ENCODE measurements at places on chromosomes 1 and 21.

DNA sequence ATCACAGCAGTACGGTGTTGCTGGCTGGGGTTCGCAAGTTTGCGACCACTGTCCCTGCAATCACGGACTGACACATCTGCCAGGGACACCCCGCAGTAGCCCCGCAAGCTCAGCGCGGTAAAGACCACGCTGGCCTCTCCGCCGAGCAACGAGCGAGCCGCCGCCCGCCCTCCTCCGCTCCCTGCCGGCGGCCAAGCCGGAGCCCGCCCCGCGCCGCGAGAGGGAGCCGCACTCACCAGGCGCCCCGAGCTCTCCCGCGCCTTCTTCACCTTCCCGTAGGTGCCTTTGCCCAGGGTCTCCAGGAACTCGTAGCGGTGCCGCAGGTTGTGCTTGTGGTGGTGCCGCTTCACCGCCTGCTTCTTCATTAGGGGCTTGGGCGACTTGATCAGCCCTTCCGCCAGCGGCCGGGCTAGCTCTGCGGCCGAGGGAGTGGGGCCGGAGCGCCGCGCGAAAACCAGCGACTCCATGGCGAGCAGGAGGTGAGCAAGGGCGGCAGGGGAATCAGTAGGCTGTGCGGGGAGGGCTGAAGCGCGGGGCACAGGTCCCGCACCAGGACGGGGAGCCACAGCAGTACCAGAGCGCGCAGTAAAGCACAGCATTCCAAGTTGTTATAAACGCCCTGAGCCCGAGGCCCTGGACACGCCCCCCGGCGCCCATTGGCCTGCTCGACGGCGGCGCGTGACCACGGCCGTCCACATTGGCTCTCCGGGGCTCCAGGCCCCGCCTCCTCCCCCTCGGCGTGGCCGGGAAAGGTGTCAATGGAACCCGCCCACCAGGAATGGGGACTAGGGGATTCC, at the start of gene NUAK2:
TSS of gene NUAK2 (minus strand) at position 584 of the 797 bp plus-strand sequence. CDS start at position 467, 117 bp downstream.
- DNase-seq: peak; percentile 95

DNA sequence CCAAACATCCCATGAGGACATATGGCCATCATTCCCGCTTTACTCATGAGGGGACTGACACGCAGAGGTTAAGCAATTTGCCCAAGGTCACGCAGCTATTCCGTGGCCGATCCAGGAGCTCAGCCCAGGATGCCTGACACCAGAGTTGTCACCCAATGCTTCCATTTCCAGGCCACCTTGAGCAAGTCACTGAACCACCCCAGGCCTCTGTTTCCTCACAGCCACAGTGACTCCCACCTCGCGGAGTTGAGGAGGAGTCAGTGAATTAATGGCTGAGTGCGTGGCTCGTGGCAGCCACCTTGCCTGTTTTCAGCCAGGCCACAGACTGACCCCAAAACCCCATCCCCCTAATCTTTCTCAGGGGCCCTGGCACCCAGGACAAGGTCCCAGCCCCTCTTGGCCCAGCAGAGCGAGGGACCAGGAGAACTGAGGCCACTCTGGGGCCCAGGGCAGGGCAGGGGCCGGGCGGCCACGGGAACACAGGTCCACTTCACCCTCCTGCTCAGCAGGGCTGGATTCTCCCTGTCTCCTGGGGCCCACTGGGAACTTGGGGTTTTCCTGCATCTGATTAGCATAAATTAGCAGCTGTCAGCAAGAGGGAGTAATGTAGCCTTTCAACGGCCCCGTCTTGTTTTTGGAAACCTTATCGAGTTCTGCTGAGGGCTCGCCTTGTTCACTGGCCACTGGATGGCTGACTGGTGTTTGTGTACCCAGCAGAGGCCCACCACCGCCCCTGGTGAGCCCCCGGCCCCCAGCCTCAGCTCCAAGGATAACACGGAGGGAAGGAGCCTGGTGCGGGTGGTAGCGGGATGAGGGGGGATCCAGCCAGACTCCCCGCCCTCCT, 19.7 kb upstream of the LAPTM5 start:
- DNase-seq: no peak

DNA sequence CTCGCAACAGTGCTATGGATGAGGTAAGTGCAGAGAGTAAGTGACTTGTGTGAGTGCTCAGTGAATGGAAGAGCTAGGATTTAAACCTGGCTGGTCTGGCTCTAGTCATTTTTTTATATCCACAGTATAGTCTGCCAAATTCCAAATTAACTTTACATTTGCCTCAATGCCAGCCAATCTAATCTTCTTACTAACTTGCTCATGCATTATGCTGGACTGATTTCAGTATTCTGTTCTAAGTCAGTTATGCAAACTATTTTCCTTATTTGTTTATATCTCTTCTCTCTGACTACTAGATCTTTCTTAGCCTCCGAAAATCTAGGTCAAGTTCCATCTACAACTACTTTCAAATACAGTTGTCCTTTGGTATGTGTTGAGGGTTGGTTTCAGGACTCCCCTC, 133.3 kb downstream of the XPR1 start:
- DNase-seq: no peak

GRCh38 chr1:211932231-211932932, 101.8 kb upstream of the LPGAT1 start:
- no peak for DNase-seq

GRCh38 chr1:156295391-156295947, at the start of gene GLMP:
GLMP (minus strand) TSS chr1:156295679; CDS start chr1:156295645, 34 bp downstream.
- DNase-seq: peak; percentile 60

DNA sequence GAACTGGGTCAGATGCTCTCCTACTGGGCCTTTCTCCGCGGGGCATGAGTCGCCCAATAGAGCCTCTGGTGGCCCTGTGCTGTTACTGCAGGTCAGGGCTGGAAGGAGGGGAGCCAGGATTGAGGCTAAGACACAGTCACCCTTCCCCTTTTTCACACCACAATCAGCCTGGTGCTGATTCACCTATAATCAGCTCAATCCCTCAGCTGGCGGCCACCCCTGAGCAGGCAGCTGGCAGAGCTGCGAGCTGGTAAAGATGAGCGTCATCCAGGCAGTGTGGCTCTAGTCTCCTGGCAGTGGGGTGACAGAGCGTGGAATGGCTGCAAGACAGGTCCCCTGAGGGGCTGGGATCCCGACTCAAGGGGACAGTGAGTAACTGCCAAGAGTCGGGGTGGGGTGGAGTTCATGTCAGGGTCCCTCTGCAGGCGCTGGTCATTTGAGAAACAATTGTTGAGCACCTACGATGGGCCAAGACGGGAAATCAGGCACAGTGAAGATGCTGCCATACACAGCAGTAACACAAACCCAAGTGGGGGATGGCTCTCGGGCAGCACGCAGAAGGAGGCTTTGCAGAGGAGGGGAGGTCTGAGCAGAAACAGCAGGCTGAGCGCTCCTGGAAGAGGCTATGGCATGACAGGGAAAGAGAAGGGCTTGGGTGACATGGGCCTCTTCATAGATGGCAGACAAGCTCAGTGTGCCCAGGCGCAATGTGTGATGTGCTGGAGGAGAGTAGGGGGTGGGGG, 21.8 kb downstream of the ATF3 start:
- no peak for DNase-seq

GRCh38 chr1:160540859-160541233, 17.8 kb upstream of the SLAMF6 start:
- no peak for DNase-seq
